Cortex of kidney (tissue), 1 donor: ENCODE measurements at places on chromosomes 16 and 17.

DNA sequence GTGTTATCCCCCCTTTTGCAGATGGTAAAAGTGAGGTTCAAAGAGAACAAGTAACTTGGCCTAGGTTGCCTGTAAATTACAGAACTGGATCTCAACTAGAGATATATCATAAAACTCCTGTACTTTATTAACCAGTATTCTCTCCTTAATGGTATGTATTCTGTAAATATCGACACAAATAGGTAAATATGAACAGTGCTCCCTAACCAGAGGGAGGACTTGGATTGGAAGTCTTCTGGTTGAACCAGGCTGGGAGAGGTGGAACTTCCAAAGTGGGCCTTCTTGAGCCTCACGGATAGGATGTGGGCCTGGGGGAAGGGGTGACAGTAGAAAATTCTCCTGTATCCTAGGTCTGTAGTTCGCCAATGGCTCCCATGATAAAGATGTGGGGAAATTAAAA lies 7.7 kb downstream of the STAT5A start:
- DNase-seq: no peak

GRCh38 chr17:63423251-63423950 lies 22.7 kb downstream of the CYB561 start:
- no peak for DNase-seq

DNA sequence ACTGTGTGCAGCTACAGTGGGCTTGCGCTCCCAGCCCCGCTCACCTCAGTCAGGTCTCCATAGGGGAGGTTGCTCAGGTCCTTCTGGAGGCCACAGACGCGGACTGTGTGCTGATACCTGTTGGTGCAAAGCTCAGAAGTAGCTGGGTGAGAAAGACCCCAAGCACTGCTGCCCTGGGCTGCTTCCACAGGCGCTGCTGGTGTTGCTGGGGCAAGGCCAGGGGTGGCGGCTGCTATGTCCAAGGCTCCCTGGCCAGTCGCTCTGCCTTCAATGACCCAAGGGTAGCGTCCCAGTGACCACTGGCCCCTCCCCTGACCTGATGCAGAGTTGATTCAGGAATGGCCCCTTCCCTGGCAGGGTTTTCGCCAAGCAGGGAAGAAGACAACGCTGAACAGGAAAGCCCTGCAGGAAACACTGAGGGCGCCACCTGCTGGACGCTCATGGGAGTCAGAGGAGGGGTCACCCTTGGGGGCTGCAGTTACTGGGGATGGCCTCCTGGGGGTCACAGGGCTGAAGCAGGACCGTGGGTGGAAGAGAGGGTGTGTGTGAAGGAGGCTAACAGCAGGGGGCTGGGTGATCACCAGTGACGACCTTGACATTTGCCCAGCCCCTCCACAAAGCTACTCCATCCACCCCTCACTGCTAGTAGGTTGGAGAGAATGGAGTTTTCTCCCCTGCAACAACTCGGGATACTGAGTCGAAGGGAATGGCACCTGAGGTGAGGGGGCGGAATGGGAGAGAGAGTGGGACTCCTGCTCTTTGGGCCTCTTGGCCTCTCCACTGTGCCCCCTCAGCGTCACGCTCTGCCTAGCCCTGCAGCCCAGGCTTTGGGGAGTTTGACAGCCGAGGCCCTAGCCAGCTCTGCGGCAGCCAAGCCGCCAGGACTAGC lies 38.3 kb downstream of the ABCC12 start:
- no peak for DNase-seq

DNA sequence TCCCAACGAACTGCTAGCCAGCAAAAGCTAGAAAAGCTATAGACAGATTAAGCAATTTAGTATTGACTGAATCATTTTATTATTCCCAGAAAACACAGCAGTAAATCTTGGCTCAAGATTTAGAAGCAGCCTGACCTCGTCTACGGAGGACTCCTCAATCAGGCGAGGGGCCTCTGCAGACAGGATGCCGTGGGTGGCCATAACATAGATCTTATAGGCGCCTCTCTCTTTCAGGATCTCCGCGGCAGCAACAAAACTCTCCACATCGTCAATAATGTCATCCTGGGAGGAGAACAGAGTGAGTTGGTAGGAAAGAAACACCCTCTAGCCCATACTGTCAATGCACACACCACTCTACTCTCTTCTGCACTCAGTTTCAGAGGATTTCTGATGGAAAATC lies 4.7 kb upstream of the QRICH2 start:
- DNase-seq: no peak

- no peak for DNase-seq
Measured at GRCh38 chr16:48137822-48138221, 18.0 kb downstream of the ABCC12 start.

- DNase-seq: no peak
Measured at GRCh38 chr17:54835015-54835414, 65.6 kb upstream of the TOM1L1 start.

DNA sequence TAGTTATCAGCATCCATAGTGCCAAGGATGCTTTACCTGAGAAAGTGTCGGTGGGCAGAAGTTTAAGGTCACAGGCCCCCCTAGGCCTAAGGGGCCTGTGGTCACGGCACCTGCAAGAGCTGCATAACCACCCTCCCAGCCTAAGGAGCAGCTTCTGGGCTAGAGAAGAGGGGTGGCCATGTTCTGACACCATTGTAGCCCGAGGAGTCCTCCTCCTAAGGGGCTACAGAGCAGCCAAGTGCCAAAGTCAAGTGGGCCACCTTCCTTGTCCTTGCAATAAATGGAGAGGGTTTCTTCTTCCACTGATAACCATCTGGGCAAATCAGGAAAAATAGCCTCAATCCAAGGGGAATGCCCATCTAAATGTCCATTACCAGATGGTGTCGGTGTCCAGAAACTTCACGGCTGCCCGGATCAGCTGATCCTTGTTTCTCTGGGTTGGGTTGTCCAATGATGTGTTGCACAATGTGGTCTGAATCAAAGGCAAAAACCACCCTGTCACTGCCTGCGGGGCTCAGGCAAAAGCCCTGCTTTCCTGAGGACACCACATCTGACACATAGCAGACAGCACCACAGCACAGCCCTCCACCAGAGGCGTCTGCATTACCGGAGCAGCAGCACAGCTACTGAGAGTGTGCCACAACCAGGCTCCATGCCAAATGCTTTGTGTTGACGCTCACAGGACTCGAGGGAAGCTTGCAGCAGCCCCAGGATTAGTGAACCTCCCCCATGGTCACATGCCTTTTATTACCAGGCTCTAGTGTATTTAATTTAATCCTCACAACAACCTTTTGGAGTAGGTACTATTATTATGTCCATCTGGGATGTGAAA lies 12.8 kb downstream of the ATPAF2 start:
- no peak for DNase-seq

GRCh38 chr16:10929853-10930754 lies 12.2 kb downstream of the DEXI start:
- DNase-seq: no peak

DNA sequence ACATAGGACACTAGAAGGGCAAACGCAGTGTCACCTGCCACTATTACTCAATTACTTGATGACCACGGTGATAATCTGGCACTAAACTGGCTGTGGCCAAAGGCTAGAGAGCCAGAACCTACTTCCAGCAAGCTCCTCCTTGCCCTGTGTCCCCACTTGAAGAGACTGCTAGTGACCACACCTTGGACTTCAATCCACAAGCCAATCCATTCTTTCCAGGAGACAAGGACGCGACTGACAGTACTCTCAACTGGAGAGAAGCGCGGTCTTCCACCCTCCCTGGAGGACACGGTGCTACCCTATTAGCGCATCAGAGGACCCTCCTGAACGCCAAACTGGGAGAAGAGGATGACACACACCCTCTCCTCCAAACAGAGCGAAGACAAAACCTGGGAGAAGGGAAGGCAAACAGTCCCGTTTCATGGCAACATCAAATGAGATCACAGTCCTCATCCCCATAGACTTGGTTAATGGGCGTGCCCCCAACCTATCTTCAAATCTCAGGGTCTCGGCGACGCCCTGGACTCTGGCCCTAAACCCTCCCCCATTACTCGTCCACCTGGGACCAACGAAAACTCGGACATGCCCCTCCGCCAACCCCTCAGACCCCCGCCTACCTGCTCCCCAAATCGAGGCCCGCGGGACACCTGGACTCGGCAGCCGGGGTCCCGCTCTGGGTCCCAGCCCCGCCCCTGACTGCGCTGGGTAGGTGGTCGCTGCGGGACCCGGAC lies 508 bp downstream of the FLCN start:
- no peak for DNase-seq

DNA sequence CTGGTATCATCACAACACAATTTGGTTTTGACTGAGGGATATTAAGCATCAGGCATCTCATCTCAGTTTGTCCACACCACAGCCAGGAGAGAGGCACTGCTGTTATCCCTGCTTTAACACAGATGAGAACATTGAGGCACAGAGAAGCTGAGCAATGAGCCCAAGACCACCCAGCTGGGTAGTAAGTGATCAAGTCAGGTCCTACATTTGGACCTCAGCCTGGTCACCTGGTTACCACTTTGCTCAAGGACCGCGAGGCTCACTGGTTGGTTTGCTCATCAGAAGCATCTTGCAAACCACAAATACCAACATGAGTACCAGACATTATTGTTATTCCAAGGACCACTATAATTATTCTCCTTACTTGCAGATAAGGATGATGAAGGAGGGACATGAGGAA lies 245.5 kb downstream of the CBLN1 start:
- no peak for DNase-seq

GRCh38 chr16:69561901-69562300 lies 3.9 kb upstream of the NFAT5 start:
- no peak for DNase-seq

- DNase-seq: no peak
Measured at GRCh38 chr16:10888320-10888937, 11.4 kb downstream of the CIITA start.

- DNase-seq: no peak
Measured at GRCh38 chr16:85626191-85626981, 13.3 kb downstream of the GSE1 start.

DNA sequence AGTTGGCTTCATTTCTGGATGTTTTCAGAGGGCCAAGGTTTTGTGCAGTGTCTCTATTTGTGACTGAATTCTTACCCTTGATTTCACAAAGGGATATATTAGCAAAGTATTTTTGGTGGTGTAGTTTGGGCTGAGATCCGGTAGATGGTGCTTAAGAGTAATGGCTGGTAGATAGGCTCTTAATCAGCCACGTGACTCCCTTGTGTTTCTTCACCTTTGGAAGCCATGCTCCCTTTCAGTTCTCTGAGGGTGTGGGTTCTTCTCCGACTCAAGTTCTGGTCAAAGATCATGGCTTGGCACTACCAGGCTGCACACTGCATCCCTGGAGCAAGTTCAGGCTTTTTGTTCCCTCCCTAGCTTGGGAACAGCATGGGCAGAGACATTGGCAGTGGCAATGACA lies 887.3 kb downstream of the CDH8 start:
- DNase-seq: no peak

- DNase-seq: no peak
Measured at GRCh38 chr17:31452101-31452500, 60.6 kb downstream of the RAB11FIP4 start.

- DNase-seq: no peak
Measured at GRCh38 chr17:49956780-49957179, 12.2 kb upstream of the DLX4 start.

- DNase-seq: no peak
Measured at GRCh38 chr16:11046382-11046931, 102.1 kb downstream of the CLEC16A start.

GRCh38 chr17:67386965-67387551 lies 10.0 kb downstream of the PITPNC1 start:
- DNase-seq: no peak

GRCh38 chr17:60548990-60549389 lies 22.9 kb upstream of the APPBP2 start:
- DNase-seq: no peak

DNA sequence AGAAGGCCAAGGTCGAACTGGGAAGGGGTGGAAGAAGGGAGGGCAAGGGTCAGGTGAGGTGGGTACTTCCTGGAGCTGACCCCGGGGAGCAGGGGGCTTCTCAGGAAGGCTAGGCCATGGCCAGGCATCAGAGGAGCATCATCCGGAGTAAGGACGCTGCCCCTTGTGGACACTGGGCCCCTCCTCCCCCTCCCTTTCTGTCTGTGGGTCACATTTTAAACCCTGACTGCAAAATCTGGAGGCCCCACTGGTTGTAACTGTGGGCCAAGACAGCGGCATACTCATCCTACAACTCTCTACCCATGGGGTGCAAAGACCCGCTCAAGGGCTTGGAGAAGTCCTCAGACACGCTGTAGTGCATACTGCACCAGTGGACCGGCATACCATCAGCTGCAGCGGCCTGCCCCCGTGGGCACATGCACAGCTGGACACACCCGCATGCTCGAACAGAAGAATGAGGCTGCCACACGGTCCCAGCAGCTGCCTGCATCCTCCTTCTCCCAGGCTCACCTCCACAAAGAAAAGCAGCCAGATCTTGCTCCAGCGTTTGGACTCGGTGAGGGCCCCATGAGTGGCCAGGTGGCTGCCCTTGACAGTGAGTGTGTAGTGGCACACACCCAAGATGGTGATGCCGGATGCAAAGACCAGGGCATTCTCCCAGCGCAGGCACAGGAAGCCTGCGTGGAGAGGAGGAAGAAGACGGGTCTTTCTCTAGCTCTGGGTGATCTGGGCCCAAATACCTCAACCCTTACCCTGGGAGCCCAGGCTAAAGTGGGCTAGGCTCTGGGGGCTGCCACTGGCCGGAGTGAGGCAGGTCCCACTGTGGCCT lies 1.2 kb downstream of the FADS6 start:
- no peak for DNase-seq

DNA sequence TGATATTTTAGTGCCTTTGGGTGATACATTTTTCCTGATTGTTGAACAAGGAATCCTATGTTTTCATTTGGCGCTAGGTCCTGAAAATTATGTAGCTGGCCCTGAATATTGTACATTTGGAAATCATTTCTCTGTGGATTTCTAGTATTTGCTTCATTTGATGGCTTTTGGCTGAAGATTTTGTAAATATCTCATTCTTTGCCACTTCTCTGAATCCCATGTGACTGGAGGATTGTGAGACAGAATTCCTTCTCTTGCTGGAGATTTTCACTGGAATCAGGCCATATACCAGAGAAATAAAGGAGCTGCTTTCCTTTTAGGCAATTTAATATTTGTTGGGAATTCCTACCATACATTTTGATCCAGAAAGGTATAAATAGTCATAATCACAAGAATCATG lies 8.6 kb downstream of the KRT28 start:
- no peak for DNase-seq

DNA sequence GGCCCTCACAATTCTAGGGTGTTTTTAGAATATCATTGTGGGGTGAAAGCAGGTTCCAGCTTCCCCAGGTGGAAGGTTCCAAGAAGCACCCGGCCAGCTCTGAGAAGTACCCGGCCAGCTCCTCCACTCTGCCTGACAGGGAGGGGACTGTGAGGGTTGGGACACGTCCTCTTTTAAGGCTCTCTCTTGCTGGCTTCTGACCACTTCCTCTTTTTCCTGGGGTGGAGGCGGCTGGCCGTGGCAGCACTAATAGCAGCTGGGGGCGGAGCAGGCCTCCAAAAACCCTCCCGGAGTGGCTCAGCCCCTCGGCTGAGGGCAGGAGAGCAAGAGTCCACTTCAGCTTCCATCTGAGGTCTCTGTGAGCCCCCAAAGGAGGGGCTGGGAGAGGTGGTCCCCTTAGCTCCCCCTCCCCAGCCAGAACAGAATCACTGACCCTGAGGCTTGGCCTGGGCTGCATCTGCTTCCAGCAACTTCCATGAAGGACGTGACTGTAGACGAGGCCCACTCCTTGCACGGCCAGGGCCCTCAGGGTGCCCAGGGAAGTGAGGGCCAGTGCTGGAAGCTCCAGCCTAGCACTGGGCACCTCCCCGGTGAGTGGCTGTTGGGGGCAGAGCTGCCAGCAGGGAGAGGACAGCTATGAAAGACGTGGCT lies 26.7 kb upstream of the PLCG2 start:
- no peak for DNase-seq
